Smooth muscle cell of the pulmonary artery (primary cell): ENCODE measurements at places on chromosomes 5 and 9. TPM values are rescaled to one million over a fixed set of nuclear protein-coding genes. Genes with fewer than 3 reads are reported as not detected.

The NEUROG1 gene
- not detected in 2 replicates for total RNA-seq

The SPINK4 gene
- total RNA-seq: 0.91 TPM in 1 of 2 replicates, not detected in the other

The DMRTA1 gene
- total RNA-seq: 0.13 and 0.66 TPM in 2 replicates

The TICAM2 gene
- total RNA-seq: 4.3 and 4.8 TPM in 2 replicates

The FGF18 gene
- 0.13 TPM in 1 of 2 replicates, not detected in the other for total RNA-seq

The RAB3C gene
- not detected in 2 replicates for total RNA-seq

The NUTM2G gene
- total RNA-seq: not detected in 2 replicates

The FAM200C gene
- 4.5 and 7.2 TPM in 2 replicates for total RNA-seq

The SPINK6 gene
- not detected in 2 replicates for total RNA-seq

The SPINK13 gene
- not detected in 2 replicates for total RNA-seq

The ABCA1 gene
- total RNA-seq: 85.7 and 219 TPM in 2 replicates

The IER5L gene
- 58.8 and 71.8 TPM in 2 replicates for total RNA-seq

The KIF24 gene
- total RNA-seq: 0.76 and 1.2 TPM in 2 replicates

The MCIDAS gene
- not detected in 2 replicates for total RNA-seq

The PRR16 gene
- total RNA-seq: 7.7 and 8.5 TPM in 2 replicates

The PCDHGA9 gene
- total RNA-seq: 5.2 and 5.5 TPM in 2 replicates

The FOXD4L3 gene
- 0.07 and 0.10 TPM in 2 replicates for total RNA-seq

The PROB1 gene
- total RNA-seq: 1.3 and 1.7 TPM in 2 replicates

The MLLT3 gene
- total RNA-seq: 20.0 and 31.8 TPM in 2 replicates

The EMB gene
- 2.4 and 5.5 TPM in 2 replicates for total RNA-seq
